ENCODE measurements at places on chromosomes 4 and X.

- no peak for DNase-seq
Measured at GRCh38 chr4:77306496-77306895, 149.5 kb downstream of the CCNG2 start.

- DNase-seq: no peak
Measured at GRCh38 chrX:18985186-18985435, 1.2 kb upstream of the PHKA2 start.

DNA sequence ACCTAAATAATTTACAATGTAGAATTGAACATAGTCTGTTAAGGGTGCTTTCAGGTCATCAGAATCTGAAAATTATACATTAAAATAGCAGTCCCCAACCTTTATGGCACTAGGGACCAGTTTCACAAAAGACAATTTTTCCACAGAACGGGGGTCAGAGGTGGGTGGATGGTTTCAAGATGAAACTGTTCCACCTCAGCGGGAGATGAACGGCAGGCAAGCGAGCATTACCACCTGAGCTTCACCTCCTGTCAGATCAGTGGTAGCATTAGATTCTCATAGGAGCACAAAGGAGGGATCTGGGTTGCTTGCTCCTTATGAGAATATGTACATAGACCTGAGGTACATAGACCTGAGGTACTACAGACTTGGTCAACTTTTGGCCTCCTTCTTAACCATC is 29.0 kb downstream of the LRBA start:
- no peak for DNase-seq

DNA sequence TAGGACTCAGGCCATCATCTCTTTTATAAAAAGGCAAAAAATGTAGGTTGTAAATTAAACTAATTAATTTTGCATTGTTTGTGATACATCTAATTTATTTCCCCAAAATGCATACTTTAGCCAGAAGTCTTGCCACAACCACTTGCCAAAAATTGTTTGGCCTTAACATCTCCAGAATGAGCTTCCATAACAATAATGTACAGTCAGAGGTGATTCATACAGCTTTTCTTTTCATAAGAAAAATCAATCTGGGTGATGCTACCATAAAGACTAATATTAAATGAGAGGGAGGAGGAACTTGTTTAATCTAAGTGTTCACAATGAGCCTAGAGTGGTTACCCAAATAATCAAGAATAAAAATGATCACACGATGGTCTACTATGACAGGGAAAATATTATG is 59.3 kb downstream of the AMMECR1 start:
- DNase-seq: no peak

DNA sequence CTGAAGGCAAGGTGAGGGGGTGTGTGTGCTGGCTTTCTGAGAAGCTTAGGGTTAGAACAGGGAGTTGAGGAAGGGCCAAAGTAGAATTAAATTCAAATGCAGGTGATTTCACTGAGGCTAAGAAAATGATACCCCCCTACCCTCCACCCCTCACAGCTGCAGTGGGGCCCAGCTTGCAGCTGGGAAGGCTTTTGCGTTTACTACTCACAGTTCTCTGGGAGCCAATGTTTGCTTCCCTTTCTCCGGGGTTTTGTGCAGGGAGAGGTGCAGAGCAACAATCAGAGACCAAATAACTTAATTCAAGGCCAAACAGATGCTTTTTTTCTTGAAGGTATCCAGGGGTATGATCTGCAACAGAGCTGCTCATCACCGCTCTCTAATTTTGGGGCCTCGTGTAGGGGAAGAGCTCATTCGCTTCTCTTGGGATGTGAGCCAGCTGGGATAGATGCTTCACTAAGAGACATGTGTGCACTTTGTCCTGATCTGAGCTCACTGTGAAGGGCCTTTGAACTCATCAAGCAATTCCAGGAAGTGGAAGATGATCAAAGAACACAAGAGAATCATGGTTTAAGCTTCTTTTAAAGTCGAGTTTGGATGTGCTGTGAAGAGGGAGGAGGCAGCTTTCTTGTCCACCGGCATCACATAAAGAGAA is 122.7 kb upstream of the C1GALT1C1 start:
- no peak for DNase-seq

DNA sequence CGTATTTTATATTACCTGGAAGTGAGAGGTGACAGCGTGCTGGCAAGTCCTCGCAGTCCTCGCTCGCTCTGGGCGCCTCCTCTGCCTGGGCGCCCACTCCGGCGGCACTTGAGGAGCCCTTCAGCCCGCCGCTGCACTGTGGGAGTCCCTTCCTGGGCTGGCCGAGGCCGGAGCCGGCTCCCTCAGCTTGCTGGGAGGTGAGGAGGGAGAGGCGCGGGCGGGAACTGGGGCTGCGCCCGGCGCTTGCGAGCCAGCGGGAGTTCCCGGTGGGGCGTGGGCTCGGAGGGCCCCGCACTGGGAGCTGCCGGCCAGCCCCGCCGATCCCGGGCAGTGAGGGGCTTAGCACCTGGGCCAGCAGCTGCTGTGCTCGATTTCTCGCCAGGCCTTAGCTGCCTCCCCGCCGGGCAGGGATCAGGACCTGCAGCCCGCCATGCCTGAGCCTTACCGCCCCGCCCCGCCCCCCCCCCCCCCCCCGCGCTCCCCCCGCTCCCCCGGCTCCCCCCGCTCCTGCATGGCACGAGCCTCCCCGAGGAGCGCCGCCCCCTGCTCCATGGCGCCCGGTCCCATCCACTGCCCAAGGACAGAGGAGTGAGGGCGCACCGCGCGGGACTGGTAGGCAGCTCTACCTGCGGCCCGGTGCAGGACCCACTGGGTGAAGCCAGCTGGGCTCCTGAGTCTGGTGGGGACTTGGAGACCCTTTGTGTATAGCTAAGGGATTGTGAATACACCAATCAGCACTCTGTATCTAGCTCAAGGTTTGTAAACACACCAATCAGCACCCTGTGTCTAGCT is 298.9 kb upstream of the MAGEB16 start:
- DNase-seq: no peak

- DNase-seq: no peak
Measured at GRCh38 chr4:99205153-99205979, 13.7 kb downstream of the ADH6 start.

- DNase-seq: no peak
Measured at GRCh38 chr4:101018836-101019235, 328.5 kb downstream of the PPP3CA start.

- DNase-seq: no peak
Measured at GRCh38 chrX:8731559-8732395, at the start of gene ANOS1. Gene ANOS1 (minus strand): TSS chrX:8732137. CDS start chrX:8732036, 101 bp downstream.

GRCh38 chr4:26751004-26751403 is 109.6 kb upstream of the STIM2 start:
- DNase-seq: no peak

DNA sequence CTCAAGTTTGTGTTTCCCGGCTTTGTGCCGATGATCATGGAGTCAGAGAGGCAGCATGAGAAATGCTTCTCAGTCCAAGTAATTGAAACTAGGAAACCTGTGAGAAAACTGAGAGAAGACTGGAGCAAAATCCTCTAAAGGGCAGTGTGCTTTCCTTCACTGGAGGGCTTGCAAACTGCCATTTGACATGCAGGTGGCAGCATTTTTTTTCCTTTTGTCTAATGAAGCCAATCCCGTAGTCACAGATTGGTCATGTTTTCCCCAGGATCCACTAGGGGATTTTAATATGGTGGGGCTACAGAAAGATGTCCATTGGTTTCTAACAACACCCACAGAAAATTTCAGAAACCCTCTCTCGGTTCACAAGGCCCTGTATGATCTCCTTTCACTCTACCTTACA is 117.4 kb upstream of the NUDT10 start:
- no peak for DNase-seq

GRCh38 chrX:17299206-17299605 is 75.8 kb upstream of the NHS start:
- no peak for DNase-seq

- DNase-seq: no peak
Measured at GRCh38 chr4:186144946-186145569, 40.6 kb downstream of the FAM149A start.

- DNase-seq: no peak
Measured at GRCh38 chrX:19886883-19887531, 393 bp downstream of the SH3KBP1 start.

GRCh38 chr4:115119804-115120352 is 6.5 kb upstream of the NDST4 start:
- no peak for DNase-seq

DNA sequence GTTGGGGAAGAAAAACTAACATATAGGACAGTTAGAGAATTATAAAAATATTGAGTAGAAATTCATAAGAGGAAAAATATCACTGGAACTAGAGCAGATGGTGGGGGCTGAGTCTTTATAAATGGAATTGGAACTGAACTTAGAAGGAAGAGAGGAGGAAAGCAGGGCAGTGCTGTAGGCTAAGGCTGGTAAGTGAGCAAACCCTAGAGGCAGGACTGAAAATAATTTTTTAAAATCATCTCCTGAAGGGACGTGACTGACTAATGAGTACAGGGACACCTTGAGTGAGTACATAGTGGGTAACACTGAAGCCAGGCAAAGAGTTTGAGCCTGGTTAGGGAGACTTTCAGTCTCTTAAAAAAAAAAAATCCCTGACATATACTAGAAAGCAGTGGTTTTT is 63.3 kb downstream of the GALNT7 start:
- no peak for DNase-seq

DNA sequence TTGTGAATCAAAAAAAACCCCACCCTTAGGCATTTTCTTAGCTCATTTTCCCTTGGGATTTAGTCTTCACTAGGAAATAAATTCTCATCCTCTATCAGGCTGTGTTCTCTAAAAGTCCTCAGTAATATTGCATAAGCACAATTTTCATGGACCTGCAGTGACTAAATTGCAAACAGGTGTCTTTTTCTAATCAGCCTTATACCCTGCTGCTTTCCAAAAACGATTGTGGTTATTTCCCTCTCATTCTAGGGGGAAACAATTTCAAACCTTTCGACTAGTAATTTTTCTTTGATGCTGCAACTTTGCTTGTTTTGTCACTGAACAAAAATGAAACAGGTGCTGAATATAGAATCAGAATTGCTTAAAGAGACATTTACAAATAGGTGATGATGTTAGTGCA is 549.9 kb downstream of the PDHA2 start:
- DNase-seq: no peak

- DNase-seq: no peak
Measured at GRCh38 chr4:136337216-136337615, 1195.1 kb downstream of the PCDH18 start.

DNA sequence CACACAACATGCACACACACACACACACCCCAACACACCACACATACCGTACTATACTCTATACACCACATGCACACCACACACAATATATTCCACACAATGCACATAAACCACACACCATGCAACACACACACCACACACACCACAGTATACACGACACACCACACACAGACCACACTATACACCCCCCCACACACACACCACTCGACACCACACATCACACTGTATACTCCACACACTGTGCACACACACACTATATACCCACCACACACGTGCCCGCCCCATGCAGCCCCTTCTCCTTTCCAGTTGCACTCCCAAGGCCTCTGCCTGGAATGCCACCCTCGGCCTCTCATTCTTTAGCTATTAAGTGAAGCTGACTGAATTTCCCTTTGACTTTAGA is 148.2 kb upstream of the NOCT start:
- DNase-seq: no peak

DNA sequence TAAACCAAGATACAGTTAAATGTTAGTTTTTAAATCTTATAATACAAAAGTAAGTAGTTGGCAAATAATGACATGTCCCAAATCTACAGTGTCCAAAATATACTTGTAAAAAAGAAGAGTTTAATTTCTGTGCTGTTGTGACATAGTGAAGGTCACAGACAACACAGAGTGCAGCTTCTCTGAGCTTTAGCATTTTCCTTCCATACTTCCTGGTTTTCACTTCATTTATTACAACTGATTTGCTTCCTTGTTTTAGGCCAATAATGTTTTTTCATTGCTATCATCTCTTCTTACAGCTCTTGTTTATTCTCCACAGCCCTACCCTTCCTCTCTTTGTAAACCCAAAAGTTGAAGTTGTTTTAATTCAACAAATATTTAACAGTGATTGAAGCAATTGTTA is 132.4 kb upstream of the TET2 start:
- DNase-seq: no peak

DNA sequence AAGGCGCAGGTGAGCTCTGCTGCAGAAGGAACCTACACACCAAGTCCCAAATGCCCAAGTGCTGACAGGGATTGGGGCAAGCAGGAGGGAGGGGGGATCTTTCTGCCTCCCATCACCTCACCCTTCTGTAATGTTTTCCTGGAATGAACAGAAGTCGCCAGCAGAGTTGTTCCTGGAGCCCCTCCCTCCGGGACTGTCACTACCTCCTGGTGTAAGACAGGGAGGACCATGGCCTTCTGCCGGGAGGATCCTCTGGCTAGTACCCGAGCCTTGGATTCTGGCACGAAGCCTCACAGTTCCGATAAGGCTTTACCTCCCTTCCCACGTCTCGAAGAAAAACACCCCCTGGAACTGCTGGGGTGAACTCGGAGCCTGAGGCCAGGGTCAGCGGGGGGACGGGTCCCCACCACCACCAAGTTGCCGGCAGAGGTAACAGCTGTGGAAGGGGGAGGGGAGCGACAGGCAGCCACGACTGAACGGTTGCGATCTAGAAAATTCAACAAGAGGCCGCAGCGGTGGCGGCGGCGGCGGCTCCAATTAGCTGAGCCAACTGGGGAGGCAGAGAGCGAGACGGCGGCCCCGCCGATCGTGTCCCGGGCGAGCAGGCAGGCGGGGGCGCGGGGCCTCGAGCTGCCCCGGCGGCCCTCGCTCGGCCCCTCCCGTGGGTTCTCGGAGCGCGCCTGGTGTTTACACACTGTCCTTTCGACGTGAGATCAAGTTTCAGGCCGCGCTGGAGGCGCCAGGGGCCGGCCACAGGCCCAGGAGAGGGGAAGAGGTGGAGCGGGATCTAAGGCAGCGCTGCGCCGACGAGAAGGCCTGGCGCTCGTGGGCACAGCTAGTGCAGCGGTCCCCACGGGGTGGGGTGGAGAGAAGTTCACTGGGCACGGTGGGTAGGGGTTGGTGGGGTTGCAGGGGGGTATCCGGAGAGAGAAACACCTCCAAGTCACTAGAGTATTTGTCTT is 53.7 kb upstream of the BCOR start:
- no peak for DNase-seq

DNA sequence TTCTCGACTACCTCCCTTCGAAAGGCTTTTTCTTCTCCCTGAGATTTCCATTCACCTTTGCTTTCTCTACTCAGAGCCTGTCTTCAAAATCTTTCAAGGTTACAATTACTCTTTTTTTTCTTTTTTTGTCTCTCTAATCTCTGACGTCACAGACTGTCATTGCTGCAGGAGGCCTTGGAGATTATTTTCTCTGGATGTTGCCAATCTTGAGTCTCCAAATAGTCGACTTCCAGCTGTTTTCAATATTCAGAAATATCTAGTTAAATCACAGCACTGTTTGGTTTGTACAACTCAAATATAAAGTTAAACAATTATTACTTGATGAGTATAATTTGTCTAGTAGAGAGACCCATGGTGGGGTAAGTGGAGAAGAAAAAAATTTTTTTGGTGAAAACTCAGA is 359.0 kb upstream of the BOD1L1 start:
- DNase-seq: no peak

GRCh38 chrX:136752796-136753195 is 27.9 kb downstream of the ARHGEF6 start:
- DNase-seq: no peak

DNA sequence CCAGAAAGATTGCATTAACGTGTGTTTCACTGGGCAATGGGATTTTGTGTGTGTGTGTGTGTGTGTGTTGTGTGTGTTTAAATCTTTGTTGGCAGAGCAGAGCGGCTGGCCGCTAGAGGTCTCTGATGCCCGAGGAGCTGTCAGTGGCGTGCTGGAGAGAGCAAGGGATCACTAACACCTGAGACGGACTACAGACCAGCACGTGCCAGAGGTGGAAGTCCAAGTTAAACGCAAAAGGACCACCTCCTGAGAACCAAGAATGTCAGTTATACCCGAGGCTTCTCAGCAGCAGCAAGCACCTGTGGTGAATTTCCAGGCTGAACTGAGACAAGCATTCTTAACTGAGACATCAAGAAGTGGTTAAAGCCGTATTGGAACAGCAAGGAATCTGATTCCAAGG is 9.0 kb upstream of the SLC25A14 start:
- no peak for DNase-seq

Data from stimulated activated CD4-positive, alpha-beta T cell treated with anti-CD3 and anti-CD28 coated beads, Interleukin-4, amount 100 ng/mL, for 48 hours (primary cell).